Subcutaneous preadipocyte (primary cell): ENCODE measurements at places on chromosomes 1 and 21. TPM values are rescaled to one million over a fixed set of nuclear protein-coding genes. Genes with fewer than 3 reads are reported as not detected.

GPA33 gene
- not detected in 2 replicates for total RNA-seq

LAMC1 gene
- total RNA-seq: 598 and 810 TPM in 2 replicates

KCNJ6 gene
- total RNA-seq: under 0.01 TPM in 1 of 2 replicates, not detected in the other

PLA2G5 gene
- total RNA-seq: 1.8 and 4.5 TPM in 2 replicates

CD34 gene
- total RNA-seq: under 0.01 and 0.39 TPM in 2 replicates
